Muscle of arm (tissue), 14 donors: ENCODE measurements at places on chromosomes 2 and 18. TPM values are rescaled to one million over a fixed set of nuclear protein-coding genes. Genes with fewer than 3 reads are reported as not detected.

The GAD1 gene
- polyA plus RNA-seq, result 0.96 TPM

The ZNF804A gene
- 0.24 TPM for polyA plus RNA-seq

The LGALSL gene
- 28.3 TPM for polyA plus RNA-seq

The LYPD6 gene
- 6.9 TPM for polyA plus RNA-seq

The CFC1B gene
- polyA plus RNA-seq, result not detected

The CIB4 gene
- not detected for polyA plus RNA-seq

The SALL3 gene
- not detected for polyA plus RNA-seq

The ENOSF1 gene
- polyA plus RNA-seq, result 14.8 TPM

The DSC1 gene
- polyA plus RNA-seq, result not detected

The ORC4 gene
- 33.7 TPM for polyA plus RNA-seq

The TDRD15 gene
- not detected for polyA plus RNA-seq

The AMMECR1L gene
- 16.7 TPM for polyA plus RNA-seq

The RAPGEF4 gene
- 5.5 TPM for polyA plus RNA-seq

The MRPL30 gene
- polyA plus RNA-seq, result not detected

The UBE2F gene
- polyA plus RNA-seq, result 40.4 TPM

The TP53I3 gene
- not detected for polyA plus RNA-seq

The CRYGC gene
- not detected for polyA plus RNA-seq

DNA sequence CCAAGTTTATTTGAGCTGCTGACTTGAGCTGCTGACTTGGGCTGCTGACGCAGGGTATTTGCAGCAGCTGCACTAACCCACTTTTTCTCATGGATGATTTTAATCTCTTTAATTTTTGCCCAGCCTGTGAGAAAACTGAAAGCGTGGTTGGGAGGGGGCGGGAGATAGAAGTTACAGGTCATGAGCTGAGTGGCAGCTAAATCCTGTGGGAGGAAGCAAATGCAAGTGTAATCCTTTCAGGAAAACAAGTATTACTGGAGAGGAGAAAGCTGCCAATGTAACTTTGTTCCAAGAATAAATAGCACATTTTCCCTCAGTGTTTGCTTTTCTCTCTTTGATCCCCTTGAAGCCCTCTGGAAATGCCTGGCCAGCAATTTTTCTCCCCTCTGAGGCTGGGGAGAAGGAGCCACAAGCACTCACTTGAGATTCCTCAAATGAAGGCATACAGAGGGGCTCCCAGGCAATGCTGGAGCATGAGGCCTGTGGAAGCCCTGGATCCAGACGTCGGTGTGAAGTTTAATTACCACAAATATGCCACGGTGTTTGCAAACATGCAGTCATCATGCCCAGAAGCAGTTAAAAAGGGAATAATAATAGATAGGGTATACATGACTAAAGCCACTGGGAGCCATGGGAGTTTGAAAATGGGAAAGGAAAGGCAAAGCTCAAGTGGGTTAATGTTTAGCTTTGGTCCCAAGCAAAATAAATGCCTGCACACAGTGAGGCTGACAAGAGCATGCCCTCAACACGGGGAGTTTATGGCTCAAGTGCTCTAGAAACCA is 10.4 kb upstream of the EVA1A start:
- peak; percentile 43 for DNase-seq

DNA sequence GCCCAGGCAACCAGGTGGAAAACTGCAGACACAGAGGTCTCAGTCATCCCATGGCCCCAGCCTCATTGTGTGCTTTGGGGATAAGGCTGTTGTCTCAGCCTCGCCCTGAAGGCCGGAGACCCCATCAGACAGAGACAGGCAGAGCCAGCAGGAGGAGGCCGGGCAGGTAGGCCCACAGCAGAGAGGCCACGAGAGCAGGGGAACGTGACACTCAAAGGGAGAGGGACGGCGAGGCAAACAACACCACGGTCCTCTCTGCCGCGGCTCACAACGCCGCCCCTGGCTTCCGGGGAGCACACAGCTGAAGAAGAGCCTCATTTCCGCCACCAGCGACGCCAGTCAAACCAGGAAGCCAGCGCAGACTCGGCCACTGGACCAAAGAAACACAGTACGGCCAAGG is 103.3 kb downstream of the ZNF516 start:
- no peak for DNase-seq

DNA sequence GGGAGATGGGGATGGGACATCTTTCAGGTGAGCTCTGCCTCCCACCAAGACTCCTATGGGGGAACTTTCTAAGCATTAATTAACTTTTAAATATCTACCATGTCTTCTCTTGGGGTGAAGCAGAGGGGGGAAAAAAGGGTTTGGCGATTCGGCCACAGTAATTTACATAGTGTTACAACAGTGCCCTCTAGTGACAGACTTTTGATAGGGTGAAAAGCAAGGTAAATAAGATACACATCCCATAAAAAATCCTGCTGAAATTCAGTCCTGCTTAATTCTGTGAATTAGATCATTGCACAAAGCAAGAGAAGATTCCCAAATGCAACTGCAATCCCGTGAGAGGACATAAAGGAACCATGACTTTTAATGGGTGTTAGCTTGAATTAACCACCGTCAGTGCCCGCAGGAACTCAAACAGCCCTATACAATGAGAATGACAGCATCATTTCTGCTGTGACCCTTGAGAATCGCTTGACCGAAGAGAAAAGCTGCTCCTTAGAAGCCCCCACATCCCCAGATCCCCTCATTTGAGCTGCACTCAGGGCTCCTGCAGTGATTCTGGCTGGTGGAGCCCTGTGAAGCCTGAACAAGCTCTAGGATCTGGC is 32.8 kb downstream of the FAM124B start:
- DNase-seq, result no peak

DNA sequence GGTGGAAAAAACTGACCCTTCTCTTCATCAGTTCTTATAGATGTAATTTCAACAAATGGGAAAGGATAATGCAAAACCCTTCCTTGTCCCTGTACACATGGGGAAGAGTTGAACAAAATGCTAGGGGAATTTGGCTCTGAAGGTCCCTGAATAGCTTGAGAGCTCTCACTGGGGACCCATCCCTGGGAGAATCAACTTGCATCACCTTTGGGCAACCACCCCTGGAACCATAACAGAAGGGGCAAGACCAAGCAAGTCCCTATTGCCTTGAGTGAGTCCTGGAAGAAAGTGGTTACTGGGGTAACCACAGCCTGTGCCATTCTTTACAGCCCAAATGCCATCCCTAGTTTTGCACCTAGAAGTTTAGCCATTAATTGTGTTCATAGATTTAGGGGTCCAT is 52.2 kb upstream of the B3GNT2 start:
- DNase-seq, result no peak

GRCh38 chr2:169658877-169659276 is 35.3 kb downstream of the CFAP210 start:
- DNase-seq, result no peak

DNA sequence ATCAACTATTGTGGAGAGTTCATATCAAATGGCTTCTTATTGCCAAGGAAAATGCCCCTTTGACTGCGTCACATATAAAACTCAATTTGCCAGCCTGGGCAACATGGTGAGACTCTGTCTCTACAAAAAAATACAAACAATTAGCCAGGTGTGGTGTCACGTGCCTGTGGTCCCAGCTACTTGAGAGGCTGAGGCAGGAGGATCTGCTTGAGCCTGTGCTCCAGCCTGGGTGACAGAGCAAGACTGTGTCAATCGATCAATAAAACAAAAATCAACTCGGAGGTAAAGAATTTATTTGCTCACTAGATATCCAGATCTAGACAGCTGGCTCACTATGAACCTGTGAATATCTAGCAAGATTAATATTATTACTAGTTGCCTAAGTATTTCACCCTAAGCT is 1.7 kb upstream of the ZCCHC2 start:
- no peak for DNase-seq

GRCh38 chr2:191666732-191667131 is 11.2 kb upstream of the NABP1 start:
- DNase-seq, result no peak

DNA sequence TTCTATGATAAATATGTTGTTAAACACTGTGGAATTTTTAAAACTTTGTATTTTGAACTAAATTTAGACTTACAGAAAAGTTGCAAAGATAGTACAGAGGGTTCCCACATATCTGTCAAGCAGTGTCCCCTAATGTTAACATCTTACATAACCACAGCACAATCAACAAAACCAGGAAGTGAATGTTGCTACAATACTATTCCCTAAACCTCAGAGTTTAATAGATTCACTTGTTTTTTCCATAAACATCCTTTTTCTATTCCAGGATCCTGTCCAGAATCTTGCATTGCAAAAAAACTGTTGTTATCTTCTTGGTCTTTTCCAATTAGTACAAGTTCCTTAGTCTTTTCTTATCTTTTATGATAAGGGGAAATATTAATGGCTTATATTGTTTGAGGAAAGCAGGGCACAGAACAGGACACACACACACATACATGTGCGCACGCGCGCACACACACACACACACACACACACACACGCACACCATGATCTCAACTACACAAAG is 251.1 kb upstream of the TRIB2 start:
- DNase-seq, result no peak

- DNase-seq, result no peak
Measured at GRCh38 chr2:218858138-218858445, 1.5 kb upstream of the WNT6 start.

- no peak for DNase-seq
Measured at GRCh38 chr2:77199411-77199810, 322.8 kb downstream of the LRRTM4 start.

DNA sequence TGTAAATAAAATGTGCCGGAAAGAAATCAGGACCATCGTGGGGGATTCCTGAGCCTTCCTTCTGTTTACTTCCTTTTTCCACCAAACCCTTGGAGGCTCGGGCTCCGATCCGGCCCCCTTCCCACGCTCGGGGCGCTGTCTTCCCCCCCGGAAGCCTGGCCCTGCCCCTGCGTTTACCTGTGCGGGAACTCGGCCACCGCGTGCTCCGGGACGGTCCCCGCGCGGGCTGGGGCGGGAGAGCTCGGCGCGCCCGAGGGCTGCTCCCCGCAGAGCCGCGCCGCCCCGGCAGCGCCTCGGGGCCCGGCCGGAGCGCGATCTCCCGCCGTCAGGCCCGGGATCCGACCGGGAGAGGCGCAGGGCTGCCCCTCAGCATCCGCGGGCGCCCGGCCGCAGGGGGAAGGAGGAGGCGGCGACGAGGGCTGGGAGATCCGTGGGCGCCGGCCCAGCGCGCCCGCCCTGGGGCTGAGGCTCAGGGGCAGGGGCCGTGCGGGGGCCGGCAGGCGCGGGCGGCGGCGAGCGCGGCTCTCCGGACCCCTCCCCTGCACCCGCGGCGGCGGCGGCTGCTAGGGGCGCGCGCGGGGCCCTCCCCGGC is 435 bp downstream of the ADCY3 start:
- DNase-seq, result peak; percentile 18

DNA sequence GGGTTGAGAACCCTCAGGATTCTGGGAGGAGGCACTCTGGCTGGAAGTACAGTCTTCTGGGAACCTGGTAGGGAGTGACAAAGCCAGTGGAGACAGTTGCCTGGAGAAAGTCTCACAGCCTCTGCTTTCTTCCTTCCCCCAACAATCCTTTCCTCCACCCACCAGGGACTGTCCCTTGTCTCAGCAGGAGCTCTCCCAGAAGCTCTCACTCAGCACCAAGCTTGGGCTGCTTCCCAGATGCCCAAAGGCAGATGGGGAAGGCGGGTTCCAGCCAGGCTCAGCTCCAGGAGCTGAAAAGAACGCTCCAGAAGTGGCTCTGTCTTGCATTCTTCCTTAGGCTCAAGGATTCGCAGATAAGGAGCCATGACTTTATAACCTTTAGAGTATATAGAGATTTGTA is 7.6 kb upstream of the NAGK start:
- no peak for DNase-seq

- DNase-seq, result no peak
Measured at GRCh38 chr2:224577541-224577940, 7.6 kb downstream of the CUL3 start.

GRCh38 chr2:212991120-212991519 is 160.3 kb downstream of the IKZF2 start:
- no peak for DNase-seq

- DNase-seq, result peak; percentile 40
Measured at GRCh38 chr2:165238295-165238694, 919 bp upstream of the SCN2A start.
